ENCODE measurements at places on chromosomes 4 and X.

DNA sequence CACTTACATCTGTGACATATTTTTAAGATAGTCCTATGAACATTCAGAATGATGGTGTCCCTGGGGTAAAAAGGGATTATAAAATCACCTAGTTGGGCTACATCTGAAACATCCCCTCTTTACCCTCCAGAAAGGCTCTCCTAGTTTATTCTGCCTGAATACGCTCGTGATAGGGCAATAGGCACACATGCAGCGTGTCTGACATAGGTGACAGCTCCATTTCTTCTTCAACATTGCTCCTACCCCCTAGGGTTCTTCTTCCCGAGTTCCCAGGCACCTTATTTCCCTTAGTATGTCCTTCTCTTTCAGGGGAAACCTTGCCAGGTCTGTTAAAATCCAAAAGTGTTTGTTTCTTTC, 27.1 kb upstream of the CFAP299 start:
- no peak for DNase-seq

GRCh38 chrX:54496517-54496852, 451 bp upstream of the FGD1 start:
- DNase-seq = no peak

DNA sequence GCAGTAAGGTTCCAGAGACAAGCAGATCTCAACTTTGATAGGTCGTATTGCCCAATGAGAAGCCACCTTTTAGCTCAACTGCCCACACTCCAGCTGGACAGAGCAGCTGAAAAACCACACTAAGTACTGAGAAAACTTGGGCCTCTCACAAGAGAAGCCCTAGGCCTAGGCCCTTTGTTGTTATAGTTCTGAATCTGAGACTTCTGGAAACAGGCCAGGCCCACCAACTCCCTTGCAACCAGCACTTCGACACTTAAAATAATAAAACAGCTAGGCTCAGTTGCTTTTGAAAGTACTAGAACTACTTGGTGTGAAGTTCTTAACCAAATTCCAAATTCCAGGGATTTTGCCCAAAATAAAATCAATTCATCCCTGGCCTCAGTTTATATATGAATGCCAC, 13.5 kb upstream of the RTL5 start:
- DNase-seq = no peak

DNA sequence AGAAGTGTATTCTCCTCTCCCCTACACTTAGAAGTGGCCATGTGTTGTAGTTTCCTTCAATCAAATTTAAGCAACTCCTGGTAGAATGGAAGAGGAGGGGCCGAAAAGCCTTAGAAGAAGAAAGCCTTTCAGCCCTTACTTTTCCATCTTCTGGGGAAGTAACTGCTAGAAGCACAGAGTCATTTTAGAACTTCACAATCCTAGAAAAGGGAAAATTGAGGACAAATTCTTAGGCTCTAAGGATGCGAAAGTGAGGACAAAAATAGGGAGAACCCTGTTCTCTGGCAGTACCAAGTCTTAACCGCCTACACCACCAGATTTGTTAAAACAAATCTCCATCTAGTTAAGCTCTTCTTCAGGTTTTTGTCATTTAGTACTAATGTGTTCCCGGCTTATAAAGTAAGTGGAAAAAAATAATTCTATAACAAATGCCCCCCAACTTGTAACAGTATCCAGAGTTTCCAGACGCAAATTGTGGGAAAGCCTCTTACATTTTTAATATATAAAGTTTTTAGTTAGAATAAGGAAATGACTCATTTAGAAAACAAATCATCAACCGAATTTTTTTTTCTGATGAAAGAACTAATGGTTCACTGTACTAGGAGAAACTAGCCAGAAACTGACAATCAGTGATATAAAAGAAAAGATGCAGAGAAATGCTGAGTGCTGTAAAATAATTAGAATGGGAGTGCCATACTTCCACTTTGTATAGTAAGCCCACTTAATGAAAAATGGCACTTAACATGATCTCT, 76.0 kb downstream of the ARAP2 start:
- DNase-seq = no peak

DNA sequence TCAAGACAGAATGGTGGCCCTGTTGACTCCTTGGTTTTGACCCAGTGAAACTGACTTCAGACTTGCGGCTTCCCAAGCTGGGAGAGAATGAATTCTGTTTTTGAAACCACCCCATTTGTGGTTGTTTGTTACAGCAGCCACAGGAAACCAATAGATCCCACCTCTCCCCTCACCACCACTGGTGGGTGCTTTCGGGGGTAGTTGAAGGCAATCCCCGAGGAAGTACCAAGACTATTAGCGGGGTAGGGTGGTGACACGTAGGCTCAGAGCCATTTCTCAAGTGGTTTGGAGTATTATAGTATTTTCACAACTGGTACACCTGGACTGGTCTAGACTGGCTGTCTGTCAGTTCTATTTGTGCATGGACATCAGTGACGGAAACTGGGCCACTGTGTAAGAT, 189.1 kb upstream of the RBPJ start:
- no peak for DNase-seq

- no peak for DNase-seq
Observed at GRCh38 chrX:39150220-39150619, 349.0 kb downstream of the MID1IP1 start.

DNA sequence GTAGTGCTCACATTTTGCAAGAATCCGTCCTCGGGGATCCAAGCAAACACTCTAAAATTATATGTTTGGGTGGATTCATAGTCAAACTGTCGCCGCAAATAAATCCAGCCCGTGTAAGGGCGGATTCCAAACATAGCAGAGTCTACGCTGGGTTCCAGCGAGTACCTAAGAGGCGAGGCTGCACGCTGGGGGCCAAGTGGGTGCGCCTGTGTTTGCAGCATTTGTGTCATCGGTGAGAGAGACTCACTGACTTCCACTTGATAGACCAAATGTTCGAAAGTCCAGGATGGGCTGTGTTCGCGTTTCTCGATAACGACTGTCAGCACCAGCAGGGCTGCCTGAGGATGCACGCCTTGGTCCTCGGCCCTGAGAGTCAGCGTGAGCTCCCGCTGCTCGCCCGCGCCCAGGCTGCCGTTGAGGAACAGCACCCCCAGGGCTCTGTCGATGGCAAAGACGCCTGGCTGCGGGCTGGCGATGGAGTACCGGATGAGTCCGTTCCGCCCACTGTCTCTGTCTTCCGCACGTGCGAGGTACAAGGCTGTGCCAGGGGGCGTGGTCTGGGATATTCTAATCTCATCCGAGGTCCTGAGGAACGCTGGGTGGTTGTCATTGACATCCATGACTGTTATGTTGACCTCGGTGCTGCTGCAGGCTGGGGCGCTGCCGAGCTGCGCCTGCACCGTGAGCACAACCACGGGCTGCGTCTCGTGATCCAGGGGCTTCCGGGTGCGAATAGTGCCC, 158.7 kb downstream of the DCHS2 start:
- DNase-seq = no peak

- no peak for DNase-seq
Observed at GRCh38 chr4:153787575-153787974, 1.3 kb downstream of the SFRP2 start.

GRCh38 chrX:37745835-37746217, 34.0 kb upstream of the CYBB start:
- DNase-seq = no peak

DNA sequence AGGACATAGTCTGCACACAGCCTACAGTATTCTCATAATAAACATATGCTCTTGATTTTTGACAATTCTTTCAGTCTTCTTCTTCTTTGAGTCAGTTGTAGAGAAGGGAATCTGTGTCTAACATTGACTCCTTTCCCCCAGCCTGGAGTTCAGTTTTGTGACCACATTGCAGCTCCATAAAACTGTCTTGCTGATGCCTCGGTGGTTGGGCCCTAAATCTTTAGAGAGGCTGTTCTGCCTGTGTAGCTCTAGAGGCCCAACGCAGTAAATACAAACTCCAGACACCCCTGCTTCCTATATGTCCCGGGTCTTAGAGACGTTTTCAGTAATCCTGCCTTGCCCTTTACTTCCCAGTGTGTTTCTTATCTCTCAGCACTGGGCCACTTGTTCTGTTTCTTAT, 639.5 kb upstream of the AADAT start:
- DNase-seq = no peak

DNA sequence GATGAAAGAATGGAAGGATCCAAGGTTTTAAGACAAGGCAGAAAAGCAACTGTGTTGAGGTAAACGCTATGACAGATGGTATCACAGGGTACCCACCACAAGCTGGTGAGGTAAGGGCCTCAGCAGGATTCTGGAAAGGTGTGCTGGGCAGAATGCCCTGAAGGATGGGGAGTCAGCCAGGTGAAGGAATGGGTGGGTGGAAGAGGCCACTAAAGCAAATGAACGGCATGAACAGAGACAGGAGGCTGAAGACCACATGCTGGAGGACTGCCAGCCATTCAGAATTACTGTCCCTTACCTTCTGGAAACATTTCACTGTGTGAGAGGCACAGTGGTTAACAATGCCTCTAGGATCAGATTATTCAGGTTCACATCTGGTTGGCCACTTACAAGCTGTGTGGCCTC, 23.6 kb downstream of the GPRIN3 start:
- DNase-seq = no peak

DNA sequence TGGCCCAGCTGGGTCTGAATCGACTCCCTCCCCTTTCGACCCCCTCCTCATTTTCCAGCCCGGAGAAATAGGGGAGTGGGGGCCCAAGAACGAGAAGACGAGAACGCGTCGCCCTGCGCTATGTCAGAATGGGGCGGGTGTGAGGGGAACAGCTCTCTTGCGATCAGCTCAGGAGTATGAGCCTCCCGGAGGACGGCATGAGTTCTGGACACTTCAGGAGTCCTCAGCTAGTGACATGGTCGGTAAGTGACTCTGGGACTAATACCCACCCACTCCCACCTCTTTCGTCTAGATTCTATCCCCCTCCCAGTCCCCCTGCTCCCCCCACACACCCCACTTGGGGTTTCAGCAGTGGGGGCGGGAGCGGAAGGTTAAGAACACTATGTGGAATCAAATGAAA, 944 bp downstream of the KLF8 start:
- no peak for DNase-seq

DNA sequence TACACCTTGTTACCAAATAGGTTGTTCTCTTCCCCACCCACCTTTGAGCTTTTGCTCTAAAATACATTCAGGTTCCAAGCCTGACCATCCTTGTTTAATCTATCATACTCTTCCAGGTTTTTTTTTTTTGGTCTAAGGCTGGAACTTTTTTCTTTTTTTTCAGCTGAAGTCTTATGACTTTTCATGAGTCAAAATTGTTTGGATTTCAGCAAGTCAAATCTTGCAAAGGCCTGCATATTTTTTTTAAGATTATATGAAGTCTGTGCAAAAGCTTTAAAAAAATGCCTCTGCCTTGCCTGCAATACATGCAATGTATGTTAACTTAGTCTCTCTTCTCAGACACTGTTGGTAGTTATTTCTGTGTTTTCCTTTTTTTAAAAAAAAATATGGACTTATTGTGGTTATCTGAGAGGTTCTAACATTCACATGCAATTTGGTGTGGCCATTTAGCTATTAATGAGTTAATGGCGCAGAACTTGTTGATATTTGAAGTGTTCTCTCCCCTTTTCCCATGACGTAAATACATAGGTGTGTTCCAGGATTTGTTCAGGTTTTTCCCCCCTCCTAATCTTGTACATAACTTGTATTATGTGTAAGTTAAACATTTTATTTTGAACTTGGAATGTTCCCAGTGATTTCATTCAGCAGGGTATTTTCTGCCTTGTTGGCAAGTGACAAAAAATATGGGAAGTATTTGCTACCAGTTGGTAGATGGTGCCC, 58.7 kb downstream of the CCKAR start:
- DNase-seq = no peak

GRCh38 chrX:22424919-22425318, 152.2 kb downstream of the CBLL2 start:
- DNase-seq = no peak

GRCh38 chrX:141301017-141301416, 58.7 kb upstream of the SPANXC start:
- DNase-seq = no peak

- no peak for DNase-seq
Observed at GRCh38 chr4:31427691-31428090, 707.5 kb downstream of the PCDH7 start.

- no peak for DNase-seq
Observed at GRCh38 chr4:11415409-11416070, 13.2 kb downstream of the HS3ST1 start.

- DNase-seq = peak; percentile 99
Observed at GRCh38 chr4:88737307-88737941, 39.8 kb upstream of the NAP1L5 start.

- no peak for DNase-seq
Observed at GRCh38 chr4:3440979-3441500, 728 bp upstream of the HGFAC start.

DNA sequence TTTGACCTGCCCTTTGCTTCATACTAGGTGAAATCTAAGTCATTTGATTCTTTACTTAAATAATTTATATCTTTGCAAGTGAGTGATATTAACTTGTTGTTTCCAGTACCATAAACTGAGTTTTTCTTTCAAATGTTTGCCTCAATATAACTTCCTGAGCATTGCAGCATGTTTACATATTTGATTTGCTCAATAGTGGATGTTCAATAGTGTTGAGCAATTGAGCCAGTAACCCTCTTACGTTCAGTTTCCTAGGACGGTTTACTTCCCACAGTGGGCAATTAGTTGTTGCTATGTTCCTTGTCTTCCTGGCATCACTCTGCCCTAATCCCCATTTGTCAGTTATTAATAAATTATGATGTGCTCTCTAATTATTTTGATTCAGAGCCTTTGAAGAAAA, 278.5 kb downstream of the EPHA5 start:
- DNase-seq = no peak

GRCh38 chr4:76384052-76384451, 36.9 kb downstream of the CCDC158 start:
- DNase-seq = no peak

DNA sequence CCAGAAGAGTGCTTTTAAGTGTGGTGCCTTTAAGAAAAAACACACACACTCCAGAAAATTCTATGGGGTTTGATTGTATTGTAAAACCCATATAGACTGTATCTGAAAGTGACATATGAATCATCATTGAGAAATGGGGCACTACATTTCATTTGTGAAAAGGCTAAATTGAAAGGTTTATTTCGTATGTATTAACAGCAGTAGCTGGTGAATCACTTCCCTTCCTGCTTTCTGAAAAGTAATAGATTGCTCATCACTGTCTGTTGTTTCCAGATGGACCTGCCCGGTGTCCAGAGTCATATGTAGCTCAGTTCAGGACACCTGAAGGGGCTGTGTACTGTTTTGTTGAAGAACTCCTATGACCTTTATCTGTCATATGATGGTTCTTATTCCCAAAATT, 28.1 kb upstream of the HPRT1 start:
- no peak for DNase-seq

DNA sequence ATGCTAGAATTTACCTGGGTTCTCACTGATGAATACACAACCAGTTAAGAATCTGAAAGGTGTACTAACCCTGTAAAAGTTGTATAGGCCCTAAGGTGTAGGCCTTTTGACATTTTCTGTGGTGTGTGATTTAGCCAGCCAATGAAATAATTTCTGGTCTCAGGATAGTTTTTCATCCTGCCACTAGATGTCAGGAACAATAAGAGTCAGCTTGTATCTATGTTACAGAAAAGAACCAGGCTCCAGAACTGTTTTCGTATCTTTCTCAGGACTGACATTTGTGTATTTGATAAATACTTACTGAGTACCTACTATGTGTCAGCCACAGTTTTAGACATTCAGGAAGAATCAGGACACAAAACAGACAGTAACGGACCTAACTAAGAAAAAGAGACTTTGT, 673.6 kb upstream of the TENM3 start:
- no peak for DNase-seq

GRCh38 chr4:38529189-38530115, 134.5 kb upstream of the KLF3 start:
- DNase-seq = no peak

- DNase-seq = no peak
Observed at GRCh38 chr4:153198719-153199118, 5.5 kb upstream of the TRIM2 start.
